ENCODE measurements at places on chromosomes 3 and 15. TPM values are rescaled to one million over a fixed set of nuclear protein-coding genes. Genes with fewer than 3 reads are reported as not detected.

SLC12A8 gene
- 0.70 TPM for total RNA-seq

ARHGEF26 gene
- total RNA-seq: 0.33 TPM

HES1 gene
- total RNA-seq: 45.8 TPM

NR1I2 gene
- under 0.01 TPM for total RNA-seq

HAPLN3 gene
- 95.6 TPM for total RNA-seq

RAP2B gene
- 21.2 TPM for total RNA-seq

DNA sequence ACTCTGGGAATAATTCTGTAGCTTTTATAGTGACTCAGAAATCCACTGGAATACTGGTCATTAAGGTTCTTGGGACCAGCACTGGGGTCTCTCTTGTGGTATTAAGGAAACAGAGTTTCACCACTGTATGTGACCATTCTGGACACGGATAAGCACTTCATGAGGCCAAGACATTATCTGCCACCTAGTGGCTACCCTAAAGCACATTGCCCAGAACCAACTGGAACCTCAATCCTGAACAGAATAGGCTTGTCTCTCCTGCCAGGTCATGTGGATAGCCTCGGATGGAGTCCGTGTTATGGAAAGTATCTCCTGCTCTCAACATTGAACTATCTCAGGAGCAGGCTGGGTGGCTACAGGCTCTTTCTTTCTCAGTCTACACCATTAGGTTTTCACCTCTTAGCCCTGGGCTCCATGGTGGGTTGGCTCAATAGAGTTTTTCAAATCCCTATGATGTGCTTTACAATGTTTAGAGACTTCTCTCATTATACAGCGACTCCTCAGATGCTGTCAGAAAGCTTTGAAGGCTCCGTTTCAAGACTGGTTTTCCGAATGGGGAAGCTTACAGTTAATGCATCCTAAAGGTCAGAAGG is 167.6 kb upstream of the ST8SIA2 start:
- DNase-seq: no peak

- DNase-seq: peak; percentile 92
These were observed at the start of gene TTC23 for GRCh38 chr15:99249270-99249841. Gene TTC23, minus strand, starts transcription at chr15:99249581. Its CDS starts 20,869 bp downstream, at chr15:99228712.

GRCh38 chr3:13403213-13403819 is 16.8 kb downstream of the NUP210 start:
- no peak for DNase-seq

GRCh38 chr3:139506766-139507165 is 30.4 kb upstream of the RBP2 start:
- no peak for DNase-seq

- DNase-seq: no peak
These were observed 18.4 kb downstream of the ZBTB38 start for GRCh38 chr3:141386611-141387111.

- no peak for DNase-seq
These were observed 192.6 kb upstream of the RARB start for GRCh38 chr3:25235466-25235865.

GRCh38 chr3:134437211-134437752 is 48.5 kb downstream of the ANAPC13 start:
- no peak for DNase-seq

DNA sequence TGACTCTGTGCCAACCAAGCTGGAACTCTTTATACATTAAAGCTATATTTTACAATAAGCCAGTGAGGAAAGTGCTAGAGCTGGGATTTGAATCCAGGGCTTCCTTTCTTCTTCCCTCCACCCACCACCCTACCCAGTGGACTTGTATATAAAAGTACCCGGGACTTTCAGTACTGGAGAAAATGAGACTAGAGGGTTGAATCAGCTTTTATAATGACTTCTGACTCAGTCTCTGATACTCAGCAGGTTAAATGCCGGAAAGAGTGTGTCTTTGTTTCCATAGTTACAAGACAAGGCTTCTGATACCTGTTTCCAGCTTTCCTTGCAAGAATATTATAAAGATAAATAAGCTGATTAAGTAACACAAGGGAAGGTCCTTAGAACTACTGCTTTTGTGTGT is 80.9 kb downstream of the FRMD4B start:
- peak; percentile 78 for DNase-seq

- no peak for DNase-seq
These were observed 56.1 kb downstream of the PTPN9 start for GRCh38 chr15:75523011-75523410.

GRCh38 chr3:131960324-131960723 is 74.5 kb downstream of the CPNE4 start:
- no peak for DNase-seq

DNA sequence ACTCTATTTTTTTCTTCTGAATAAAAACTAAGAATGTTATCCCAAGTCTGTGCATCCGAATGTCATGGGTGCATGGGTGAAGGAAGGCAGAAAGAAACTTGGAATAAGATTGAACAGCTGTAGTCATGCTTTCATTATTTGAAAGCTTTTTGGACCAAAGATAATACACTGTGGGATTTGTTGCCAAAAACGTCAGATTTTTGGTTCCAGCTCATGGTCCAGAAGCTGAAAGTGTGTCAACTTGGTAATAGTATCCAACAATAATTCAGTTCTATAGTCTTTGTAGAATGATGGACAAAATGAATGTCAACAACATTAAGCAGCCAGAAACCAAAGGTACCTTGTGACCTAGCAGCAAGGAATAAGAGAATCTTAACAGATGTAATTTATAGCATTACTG is 327.9 kb upstream of the ADAMTS9 start:
- no peak for DNase-seq

- DNase-seq: peak; percentile 47
These were observed 636.1 kb downstream of the MAGI1 start for GRCh38 chr3:65402597-65402996.

DNA sequence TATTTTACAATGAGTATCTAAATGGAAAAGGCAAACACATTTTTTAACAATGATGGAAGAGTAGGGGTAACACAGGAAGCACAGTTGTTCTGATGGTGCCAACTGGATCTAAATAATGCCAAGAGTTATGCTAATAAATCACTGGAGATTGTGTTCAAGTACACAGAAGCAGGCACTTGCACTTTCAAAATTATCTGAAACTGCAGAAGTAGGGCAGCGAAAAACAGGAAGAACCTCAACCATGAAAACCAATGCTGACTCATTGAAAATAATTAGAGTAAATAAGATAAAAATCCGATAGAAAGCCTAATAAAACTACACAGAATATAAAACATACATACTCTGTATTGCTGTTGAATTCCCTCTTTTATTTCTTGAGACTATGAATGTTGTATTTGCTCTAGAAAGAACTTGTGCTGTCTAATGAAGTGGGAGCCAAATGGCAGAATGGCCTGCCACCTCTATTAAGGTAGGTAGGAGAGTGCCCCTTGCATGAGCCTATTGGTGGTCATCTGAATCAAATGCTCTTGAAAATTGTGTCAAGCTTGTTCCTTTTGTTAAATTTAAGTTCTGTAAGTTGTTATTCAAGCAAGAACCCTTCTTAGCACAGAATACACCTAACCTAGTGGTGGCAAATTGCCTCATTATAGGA is 93.7 kb downstream of the ABI3BP start:
- DNase-seq: peak; percentile 61

- peak; percentile 12 for DNase-seq
These were observed 5.3 kb downstream of the FOXP1 start for GRCh38 chr3:71578054-71578751.

- no peak for DNase-seq
These were observed 97.9 kb downstream of the RORA start for GRCh38 chr15:61130950-61131942.

DNA sequence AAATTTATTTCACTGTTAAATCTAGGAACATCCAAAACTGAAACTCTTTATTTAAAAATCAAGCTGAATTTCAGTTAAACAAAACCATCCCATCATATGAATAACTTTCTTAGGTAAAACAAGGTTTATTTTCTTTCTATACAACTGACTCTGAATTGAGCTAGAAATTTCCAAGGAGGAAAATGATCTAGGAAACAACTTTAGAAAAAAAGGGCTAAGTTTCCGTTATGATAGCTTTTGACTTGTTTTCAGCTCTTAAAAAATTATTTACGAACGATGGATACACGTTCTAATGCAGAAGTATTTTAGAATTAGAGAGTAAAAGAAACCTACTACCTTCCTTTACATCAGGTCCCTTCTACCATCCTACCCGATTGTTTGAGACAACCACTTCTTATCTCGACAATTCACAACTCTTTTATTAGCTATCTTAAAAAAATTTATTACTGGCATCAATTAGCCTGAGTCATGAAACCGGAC is 1.8 kb upstream of the IGF1R start:
- no peak for DNase-seq

DNA sequence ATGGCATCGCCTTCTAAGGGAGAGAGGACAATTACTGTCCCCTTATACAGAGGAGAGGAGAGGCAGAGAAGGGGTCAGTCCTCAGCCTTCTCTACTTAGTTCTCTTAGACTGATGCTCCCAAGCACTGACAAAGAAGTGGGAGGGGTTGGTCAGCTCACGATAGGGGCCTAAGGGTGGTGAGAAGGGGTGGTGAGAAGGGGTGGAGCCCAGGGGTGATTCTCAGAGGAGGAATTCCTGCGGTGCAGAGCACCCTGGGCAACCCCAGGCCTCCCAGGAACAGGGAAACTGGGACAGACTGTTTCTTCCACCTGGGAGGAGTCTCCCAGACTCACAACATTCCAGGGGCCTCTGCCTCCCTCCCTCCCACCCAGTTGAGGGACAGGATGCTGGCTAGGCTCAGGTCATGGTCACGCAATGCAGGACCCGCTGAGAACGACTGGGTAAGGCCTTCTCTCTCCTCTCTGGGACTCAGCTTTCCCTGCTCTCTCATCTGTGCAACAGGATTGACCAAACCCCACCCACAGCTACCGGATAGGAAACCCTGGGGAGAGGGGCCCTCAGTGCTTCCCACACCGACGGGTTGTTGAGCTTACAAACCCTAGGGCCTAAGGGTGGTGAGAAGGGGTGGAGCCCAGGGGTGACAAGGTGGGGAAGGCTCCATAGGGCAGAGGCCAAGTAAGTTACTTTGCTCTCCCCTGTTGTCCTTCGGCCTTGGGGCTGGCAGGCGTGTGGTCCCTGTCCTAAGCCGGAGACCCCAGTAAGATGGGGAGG is 1.5 kb downstream of the TPRA1 start:
- DNase-seq: peak; percentile 30

- DNase-seq: no peak
These were observed 80.1 kb downstream of the ASB7 start for GRCh38 chr15:100682468-100682867.

DNA sequence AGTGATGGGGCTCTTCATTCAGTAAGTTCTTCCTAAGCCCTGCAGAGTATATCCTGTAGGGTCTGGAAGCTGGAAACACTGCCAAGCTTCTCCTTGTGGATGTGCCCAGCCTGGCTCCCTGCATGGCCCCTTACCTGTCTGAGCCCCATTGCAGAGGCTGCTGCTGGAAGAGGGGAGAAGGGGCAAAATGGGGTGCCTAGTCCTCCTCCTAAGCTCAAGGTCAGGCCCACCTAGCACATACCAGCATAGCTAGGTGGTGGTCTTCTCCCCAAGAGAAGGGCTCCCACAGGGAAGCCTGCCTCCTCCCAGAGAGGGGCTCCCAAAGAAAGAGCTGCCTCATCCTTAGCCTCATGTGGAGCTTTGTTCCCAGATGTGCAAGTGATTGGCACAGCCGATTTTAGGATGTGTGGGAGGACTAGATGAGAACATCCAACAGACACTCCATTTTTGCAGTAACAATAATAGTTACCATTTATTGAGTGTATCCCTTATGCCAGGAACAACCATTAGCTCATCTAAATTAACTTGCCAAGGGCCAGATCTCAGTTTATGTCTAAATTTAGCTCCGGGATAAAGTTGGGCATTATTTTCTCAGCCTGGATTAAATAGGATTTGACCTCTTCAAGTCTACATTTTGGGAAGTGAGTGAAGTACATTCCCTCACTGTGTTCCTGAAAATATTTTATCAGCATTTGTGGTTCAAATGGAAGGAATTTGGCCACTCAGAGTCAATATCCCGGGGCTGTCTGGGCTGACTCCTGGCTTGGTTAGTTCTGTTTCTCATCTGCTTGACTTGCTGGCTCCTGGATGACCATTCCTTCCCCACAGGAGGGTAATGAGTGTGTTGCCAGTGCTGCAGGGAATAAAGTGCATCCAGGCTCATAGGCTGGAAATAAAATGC is 291.1 kb upstream of the ROPN1 start:
- DNase-seq: no peak

- no peak for DNase-seq
These were observed 4.8 kb upstream of the EPHB3 start for GRCh38 chr3:184556582-184557347.

- DNase-seq: no peak
These were observed 15.8 kb downstream of the ESYT3 start for GRCh38 chr3:138450181-138450580.

GRCh38 chr3:158097081-158097592 is 9.1 kb downstream of the SHOX2 start:
- no peak for DNase-seq

- no peak for DNase-seq
These were observed 891 bp downstream of the EXOG start for GRCh38 chr3:38497031-38497430.

GRCh38 chr3:135623558-135623957 is 342.0 kb upstream of the PPP2R3A start:
- no peak for DNase-seq

DNA sequence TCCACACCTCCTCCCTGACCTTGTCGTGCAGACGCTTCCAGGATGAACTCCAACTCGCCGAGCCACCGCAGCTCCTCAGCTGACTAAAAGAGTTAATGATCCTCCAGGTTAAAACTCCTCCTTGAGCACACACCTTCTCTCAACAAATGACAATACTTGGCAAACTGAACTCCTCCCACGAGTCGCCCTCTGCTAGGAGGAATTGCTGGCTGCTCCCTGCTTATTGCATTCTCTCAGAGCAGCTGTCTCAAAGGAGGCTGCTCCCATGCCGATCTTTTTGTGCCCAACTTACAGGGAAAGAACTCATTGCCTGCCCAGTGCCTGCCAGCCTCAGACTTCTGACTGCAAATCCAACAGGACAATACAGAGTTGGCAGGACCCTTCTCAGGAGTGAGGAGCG is at the start of gene ATP13A4:
TSS of gene ATP13A4 (minus strand) at position 85 of the 400 bp plus-strand sequence. CDS start 96 bp downstream, outside the sequence.
- DNase-seq: no peak

- no peak for DNase-seq
These were observed 97.7 kb downstream of the CD47 start for GRCh38 chr3:107992976-107993684.

Measured in dermis blood vessel endothelial cell (primary cell).